ENCODE measurements at places on chromosomes 12 and 14. TPM values are rescaled to one million over a fixed set of nuclear protein-coding genes. Genes with fewer than 3 reads are reported as not detected.

Gene MMP17
- total RNA-seq, result not detected

Gene RIMBP2
- total RNA-seq, result 2.4 TPM

Gene PPP4R3A
- 94.9 TPM for total RNA-seq

Gene MARCHF9
- 23.3 TPM for total RNA-seq

Gene KNTC1
- total RNA-seq, result 15.0 TPM

Gene KRT85
- total RNA-seq, result 0.12 TPM

Gene GPR84
- not detected for total RNA-seq

Gene TNFRSF1A
- total RNA-seq, result 32.8 TPM

Gene CCDC60
- total RNA-seq, result 15.7 TPM

Gene FAM90A1
- 0.18 TPM for total RNA-seq
